CD8-positive, alpha-beta T cell (primary cell): ENCODE measurements at places on chromosomes 6 and 20. TPM values are rescaled to one million over a fixed set of nuclear protein-coding genes. Genes with fewer than 3 reads are reported as not detected.

- DNase-seq = no peak
Observed at GRCh38 chr6:148240861-148241477, 101.7 kb upstream of the SASH1 start.

GRCh38 chr6:87436435-87436834 is 28.7 kb downstream of the CFAP206 start:
- peak; percentile 38 for DNase-seq

DNA sequence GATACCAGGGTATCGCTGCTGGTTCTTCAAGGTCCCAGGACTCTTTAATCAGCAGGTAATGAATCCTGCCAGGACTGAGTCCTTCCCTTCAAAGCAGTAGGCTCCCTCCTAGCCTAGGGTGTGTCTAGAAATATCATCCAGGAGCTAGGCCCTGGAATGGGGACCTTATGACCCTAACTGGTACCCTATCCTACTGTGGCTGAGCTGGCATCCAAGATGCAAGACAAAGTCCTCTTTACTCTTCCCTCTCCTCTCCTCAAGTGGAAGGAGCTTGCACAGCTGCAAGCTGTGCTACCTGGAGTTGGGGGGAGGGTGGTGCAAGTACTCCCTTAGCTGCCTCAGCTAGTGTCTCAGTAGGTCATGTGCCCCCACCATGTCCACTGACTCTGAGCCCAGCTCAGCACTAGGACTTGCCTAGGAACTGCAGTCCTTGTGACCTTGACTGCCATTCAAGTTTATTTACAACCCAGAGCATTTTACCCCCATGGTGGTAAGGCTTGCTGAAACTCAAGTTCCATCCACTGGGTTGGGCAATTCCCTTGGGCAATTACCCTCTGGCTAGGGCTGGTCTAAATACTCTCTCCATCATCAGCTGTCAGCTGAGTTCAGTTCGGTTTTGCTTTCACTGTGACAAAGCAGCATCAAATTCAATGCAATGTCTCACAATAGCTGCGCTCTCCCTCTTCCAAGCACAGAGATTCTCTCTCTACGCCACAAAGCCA is 48.4 kb upstream of the TOP1 start:
- no peak for DNase-seq

GRCh38 chr6:149332602-149333265 is 15.2 kb downstream of the TAB2 start:
- no peak for DNase-seq

DNA sequence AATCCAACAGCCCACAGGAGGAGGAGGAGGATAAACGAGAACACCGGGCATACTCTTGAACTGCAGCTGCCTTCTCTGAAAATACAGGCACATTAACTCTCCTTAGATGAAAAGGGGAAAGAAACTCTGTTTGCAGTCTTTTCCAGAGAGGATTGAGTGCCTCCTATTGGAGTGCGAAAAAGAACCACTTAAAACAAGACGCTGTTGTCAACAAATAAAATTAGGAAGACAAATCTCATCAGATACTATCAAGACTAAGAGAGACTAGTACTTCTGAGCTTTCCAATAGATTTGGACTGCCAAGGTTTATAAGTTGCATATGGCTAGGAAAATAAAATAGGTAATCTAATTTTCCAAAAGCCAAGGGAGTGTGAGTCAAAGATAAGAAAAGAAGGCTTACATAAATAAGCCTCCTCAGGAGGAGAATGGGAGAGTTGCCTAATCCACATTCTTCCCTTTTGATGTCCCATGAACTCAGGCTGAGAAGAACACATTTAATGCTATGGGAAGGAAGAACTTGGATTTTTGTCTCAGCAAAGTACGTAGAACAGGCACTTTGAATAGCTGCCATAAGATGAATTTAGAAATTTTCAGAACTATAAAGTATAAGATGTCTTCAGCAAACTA is 154.7 kb downstream of the ARHGAP18 start:
- no peak for DNase-seq

DNA sequence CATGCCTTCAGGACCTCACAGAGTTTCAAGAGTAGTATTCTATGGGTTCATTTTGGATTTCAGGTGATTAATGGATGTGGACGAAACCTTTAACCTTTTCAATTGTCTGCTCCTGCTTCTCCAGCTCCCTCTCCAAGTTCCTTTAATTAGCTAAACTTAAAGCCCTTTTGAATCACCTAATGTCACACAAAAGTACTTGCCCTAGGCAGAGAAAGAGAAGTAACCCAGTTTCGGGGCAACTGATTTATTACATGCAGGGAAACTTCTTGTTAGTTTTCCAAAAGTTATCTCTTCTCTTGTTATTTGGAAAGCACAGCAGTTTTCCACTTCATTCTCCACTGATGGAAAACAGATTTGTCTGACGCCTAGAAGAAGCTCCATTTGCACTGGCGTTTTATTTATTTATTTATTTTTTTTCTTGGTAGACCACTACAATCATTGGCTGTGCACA is 407.7 kb upstream of the JARID2 start:
- DNase-seq = no peak

DNA sequence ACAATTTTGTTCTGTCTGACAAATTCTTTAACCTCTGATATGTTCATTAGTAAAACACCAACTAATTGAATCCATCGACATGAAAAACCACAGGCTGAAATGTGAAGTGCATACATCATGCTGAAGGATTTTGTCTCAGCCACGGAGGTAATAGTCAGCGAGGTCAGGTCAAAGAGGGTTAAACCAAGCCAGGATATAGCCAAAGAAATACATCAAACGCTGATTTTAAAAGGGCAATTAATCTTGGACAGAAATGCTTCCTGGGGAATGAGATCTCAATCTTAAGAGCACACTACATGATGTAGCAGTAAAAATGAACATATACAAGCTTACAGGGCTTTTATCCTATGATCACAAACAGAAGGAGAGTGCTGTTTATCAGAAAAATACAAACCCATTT is 106.7 kb downstream of the PRDM1 start:
- DNase-seq = no peak

GRCh38 chr20:62997417-62998035 is 9.2 kb downstream of the BHLHE23 start:
- no peak for DNase-seq

DNA sequence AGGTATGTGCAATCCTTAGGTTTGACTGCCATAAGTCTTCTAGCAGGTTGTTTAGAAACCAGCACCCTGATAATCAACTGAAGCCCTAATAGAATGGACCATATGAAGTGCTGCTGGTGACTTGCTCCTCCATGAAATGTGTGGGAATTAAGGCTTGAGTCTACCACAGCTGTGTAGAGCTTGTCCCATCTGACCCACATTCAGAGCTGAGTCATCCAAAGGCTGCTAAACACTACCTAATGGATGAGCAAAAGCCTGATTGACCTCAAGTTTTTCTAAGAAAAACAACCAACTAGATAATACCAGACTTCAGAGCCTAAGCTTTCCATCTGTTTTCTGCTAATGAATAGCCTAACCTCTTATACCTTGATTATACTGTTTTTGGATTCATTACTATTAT is 120.3 kb upstream of the MOCS1 start:
- no peak for DNase-seq

DNA sequence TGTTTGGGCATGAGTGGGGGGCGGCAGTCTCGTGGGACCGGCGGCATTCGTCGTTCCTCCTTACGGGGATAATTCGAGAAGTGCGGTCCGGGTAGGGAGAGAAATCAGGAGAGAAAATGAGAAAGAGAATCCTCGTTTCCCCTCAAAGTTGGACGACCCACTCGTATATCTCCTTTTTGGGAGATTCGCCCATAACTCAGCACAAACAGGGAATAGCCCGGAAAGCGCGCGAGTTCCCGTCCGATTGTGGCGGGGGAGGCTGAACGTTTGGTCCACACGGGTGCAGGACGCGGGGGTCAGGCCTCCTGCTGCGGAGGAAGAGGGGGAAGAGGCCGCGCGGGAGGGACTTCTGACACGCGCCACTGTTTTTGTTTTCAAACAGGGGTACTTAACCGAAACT is 42.4 kb downstream of the POPDC3 start:
- DNase-seq = no peak

DNA sequence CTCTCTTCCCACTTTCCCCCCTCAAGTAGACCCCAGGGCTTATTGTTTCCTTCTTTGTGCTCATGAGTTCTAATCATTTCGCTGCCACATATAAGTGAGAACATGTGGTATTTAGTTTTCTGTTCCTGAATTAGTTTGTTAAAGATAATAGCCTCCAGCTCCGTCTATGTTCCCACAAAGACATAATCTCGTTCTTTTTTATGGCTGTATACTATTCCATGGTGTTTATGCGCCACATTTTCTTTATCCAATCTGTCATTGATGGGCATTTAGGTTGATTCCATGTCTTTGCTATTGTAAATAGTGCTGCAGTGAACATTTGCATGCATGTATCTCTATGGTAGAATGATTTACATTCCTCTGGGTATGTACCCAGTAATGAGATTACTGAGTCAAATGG is 16.9 kb upstream of the PERP start:
- no peak for DNase-seq

GRCh38 chr6:161618831-161619454 is 345.1 kb upstream of the AGPAT4 start:
- DNase-seq = no peak

Gene SNAP25
- total RNA-seq = not detected

Gene KCNK15
- not detected for total RNA-seq

- no peak for DNase-seq
Observed at GRCh38 chr6:132495604-132496079, 17.3 kb downstream of the STX7 start.

- DNase-seq = no peak
Observed at GRCh38 chr6:78746457-78746856, 120.9 kb upstream of the IRAK1BP1 start.

Gene DNAH8
- not detected for total RNA-seq

DNA sequence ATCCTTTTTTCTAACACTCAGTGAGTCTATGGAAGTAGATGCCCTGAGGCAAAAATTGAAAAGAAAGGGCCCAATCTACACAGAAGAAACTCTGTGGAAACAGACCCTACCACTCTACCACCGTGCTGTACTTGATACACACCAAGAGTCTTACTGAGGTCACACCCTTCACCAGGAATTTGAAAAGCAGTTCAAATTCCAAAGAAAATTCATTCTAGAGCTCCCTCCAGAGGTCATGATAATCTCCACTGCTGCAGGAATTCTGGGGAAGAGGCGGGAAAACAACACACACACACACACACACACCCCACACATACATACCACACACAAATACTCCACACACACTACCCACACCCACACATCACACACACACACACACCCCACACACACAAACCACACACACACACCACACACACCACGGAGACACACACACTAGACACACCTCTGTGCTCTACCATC is 336.8 kb downstream of the HDGFL1 start:
- DNase-seq = no peak

DNA sequence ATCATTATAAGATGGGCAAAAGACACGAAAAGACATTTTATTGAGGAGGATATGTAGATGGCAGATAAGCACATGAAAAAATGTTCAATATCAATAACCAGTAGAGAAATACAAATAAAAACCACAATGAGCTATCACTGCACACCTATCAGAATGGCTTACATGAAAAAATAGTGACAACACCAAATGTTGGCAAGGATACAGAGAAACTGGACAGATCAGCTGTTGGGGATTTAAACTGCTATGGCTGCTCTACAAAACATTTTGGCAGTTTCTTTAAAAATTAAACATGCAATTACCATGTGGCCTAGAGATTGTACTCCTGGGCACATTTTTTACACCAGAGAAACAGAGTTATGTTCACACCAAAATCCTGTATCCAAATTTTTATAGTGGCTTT is 172.7 kb upstream of the TENT5A start:
- DNase-seq = no peak

DNA sequence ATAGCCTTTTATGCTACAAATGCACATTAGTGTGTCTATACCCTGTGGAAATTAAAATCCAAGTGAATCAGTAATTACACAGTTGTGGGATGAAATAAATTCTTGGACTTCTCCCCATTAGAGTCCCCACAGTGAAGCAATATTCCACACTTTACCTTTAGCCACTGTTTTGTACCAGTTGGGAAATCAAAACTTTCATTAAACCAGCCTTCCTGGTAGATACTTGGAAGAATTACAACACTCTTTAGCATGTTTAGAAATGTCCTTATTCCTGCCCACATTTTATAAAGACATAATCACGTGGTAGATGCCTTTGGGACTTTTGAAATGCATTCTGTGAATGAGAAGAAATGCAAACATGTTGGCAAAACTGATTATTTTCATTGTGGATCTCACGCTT is 49.0 kb upstream of the ANKEF1 start:
- DNase-seq = no peak

- no peak for DNase-seq
Observed at GRCh38 chr6:1625794-1626435, 16.2 kb downstream of the FOXC1 start.

- no peak for DNase-seq
Observed at GRCh38 chr6:113649276-113649675, 207.9 kb upstream of the MARCKS start.

GRCh38 chr6:72042088-72042487 is 155.7 kb downstream of the RIMS1 start:
- DNase-seq = no peak

DNA sequence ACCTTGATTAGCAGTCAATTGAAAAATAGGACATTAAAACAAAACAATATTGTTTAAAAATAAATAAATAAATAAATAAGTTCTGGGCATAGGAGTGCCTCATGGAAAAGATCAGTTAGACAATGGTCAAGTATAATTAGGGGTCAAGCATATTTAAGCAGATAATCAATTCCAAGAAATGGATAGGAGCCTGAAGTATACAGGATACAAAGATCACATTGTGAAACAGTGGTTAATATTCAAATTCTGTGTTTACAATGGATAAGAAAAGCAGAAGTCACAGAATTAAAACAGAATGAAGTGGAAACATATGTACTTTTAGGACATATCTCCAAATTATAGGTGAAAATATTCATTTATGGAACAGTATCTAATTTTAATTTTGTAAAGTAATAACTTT is 1028.6 kb upstream of the CITED2 start:
- DNase-seq = no peak
